Endothelial cell (in vitro differentiated cells): ENCODE measurements at places on chromosomes 16 and 17.

DNA sequence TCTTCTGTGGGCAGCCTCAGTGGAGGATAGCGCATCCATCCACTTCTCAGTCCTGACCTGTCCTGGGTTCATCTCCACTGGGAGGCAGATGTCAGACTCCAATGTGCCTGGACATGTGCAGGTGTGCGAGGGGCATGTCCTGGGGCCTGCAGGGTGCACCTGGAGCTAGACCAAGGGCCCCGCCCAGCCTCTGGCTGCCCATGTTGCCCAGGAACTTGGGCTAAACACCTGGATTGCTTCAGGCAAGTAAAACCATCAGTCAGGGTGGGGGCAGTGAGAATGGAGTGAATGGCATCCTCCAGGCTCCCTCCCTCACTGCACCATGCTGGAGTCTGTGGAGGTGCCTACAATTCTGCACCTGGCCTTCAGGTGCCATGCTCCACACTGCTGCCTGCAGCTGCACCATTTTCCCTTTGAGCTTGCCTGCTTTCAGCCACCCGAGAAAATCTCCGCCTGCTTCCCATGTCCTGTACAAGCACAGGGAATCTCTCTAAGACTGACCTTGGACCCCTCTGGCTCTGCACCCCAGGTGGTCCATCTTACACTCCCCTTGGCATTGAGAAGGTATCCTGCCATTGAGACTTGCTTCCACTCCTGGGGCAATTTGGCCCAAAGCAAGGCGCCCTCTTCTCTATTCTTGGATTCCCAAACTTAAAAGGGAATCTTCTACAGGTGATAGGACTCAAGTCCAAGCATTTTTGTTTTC, 2.1 kb upstream of the MFSD6L start:
- no peak for DNase-seq

DNA sequence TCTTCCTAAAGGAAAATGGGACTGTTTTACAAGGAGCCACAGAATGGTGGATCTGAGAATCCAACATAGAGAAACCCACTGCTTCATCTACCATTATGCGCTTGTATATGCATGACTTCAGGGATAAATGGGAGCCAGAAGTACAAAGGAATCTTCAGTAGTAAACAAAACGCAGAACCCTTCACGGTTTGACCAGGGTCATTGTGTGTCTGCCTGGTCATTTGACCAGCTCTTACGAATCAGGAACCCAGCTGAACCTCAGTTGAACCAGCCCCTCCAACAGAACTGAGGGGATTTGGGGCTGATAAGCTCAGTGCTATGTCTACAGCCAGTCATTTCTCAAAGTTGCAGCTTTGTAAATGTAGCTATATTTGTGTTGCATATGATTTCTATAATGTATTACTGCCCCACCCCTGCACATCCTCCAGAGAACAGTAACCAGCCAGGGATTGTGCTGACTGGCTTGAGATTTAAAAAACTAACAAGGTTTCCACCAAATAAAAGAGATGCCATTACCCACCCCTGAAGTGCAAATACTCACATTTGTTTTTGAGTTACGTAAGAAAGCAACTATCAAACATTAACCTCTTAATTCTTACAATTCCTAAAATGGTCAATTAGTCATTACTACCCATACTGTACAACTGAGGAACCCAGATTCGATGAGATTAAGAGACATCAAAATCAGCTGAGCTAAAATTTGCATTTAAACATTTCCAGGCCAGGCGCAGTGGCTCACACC, 6.3 kb downstream of the CMTM4 start:
- no peak for DNase-seq

DNA sequence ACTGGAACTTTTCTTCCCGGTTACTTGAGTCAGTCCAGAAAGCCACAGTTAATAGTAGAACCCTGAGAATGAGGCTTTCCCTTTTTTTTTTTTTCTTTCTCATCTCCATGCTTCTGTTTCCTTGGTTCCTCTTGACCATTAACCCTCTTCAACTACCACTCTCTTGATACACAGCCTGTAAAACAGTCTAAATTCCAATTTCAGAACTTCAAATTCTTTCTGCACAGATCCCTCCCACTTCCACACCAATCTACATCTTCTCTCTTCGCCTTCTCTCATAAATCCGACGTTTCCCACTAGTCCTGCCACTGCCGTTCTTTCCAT, 588 bp downstream of the METTL16 start:
- DNase-seq, result no peak

- DNase-seq, result no peak
These were observed 36.4 kb downstream of the PSME3IP1 start for GRCh38 chr16:57149391-57149790.

DNA sequence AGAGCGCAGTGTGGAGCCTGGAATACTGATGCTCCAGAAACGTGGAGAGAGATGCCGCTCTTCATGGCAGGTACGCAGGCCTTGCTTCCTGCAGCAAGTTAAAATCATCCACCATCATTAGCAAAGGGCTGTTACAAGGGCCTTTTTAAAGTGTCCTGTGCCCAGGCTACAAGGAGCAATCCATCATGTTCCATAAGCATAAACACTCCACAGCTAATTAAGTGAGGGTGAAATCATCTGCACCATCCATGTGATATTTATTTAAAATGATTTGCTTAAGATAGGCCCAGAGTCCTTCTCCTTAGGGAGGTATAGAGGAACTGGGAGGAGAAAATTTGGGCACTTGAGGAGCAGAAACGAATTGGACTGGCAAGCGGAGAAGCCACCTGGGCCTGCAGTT, 372.1 kb downstream of the XYLT1 start:
- no peak for DNase-seq

DNA sequence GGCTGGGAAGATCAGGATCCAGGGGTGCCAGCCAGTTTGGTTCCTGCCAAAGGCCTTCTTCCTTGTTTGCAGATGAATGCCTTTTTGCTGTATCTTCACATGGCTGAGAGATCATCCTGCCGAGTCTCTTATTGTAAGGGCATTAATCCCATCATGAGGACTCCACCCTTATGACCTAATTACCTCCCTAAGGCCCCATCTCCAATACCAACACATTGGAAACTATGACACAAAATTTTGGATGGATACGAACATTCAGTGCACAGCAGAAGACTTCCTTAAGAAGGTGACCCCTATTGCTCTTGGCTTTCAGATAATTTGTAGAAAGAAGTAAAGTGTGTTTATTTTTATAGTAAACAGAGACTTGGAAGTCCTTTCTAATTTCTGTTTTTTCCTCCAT, 1164.7 kb upstream of the CDH8 start:
- no peak for DNase-seq

- no peak for DNase-seq
These were observed 19.5 kb upstream of the MSI2 start for GRCh38 chr17:57236686-57237299.

DNA sequence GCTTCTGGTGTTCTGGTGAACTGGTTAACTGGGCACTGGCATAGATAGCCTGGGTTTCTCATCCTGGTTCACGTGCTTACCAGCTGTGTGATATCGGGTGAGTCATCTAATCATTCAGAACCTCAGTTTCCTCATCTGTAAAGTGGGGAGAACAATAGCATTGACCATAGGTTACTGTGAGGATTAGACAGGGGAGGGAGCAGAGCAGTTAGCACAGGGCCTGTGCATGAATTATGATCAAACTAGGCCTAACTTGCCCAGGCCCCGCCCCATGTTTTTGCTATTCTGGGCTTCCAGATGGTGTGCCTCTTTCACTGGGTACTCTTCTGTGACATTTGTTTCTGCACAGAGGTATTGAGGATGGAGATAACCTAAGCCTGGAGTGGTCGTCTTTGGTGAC, 4.6 kb upstream of the KLHL36 start:
- DNase-seq, result no peak

- no peak for DNase-seq
These were observed 17.2 kb upstream of the CLEC18C start for GRCh38 chr16:70156207-70156978.

DNA sequence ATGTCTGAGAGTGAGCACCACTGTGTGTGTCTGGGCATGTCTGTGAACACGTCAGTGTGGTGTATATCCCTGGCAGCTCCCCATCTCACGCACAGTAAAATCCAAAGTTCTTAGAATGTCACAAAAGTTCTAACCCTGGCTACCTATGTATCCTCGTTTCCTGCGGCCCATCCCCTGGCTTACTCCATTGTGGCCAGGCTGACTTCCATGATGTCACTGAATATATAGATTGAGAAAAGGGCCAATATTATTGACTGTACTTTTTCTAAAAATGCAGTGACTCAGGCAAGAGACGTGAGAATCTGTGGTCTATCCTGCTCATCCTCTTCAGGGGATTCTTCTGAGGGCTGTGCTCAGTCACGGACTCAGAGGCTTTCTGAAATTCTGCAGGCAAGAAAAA, 963 bp upstream of the METTL22 start:
- no peak for DNase-seq

DNA sequence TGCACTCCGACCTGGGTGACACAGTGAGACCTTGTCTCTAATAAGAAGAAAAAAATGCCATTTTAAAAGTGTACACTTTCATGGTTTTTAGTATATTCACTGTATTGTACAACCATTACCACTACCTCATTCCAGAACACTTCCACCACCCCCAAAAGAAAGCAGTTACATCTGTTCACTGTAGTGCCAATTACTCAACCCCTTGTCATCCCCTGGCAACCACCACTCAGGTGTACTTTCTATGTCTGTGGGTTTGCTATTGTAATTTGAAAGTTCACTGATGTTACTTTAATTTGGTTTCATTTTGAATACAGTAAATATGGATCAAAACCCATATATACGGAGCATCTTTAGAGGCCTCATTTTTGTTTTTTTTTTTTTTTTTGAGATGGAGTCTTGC, 6.1 kb downstream of the ZG16 start:
- DNase-seq, result no peak

GRCh38 chr16:50498431-50499155, 49.6 kb upstream of the NKD1 start:
- no peak for DNase-seq

GRCh38 chr16:30539000-30539964, 4.6 kb upstream of the ZNF747 start:
- DNase-seq, result no peak

- DNase-seq, result no peak
These were observed 575.9 kb downstream of the WWOX start for GRCh38 chr16:78675312-78675711.

DNA sequence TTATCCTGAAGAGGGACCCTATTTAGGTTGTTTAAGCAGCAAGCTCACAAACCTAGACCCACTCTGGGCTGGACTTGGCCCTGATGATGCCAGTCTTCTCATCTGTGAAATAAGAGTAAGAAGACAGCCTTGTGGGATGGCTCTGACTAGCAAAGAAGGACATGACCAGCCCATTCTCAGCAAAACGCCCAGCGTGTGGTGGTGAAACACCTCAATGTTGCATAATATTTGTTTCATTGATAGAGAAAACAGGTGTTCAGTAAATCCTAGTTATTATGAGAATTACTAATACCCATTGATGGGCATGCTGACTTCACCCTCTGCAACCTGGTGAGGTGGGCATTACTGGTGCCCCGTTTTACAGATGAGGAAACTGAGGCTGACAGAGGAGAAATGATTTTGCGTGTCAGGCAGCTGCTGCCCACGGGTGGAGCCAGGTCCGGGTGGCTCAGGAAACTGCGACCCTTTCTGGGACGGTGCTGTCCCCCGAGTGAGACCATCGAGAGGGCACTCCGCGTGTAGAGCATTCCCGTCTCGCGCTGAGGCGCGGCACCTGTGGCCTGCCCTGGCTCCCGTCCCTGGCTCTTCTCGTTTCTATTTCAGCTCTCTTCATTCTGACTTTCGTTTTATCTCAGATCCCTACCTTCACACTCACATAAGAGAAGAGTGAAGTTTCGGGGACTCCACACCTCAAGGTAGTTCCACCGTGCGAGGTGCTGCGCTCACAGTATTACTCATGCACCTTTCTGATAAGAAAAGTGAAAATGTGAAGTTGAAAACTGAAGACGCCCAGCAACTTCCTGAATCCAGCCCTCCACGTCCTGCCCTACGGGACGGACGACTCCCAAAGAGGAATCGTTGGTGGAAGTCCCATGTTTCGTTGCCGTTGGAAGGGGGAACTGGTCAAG, 48.5 kb downstream of the IRF8 start:
- no peak for DNase-seq

- no peak for DNase-seq
These were observed 583.6 kb upstream of the CDH5 start for GRCh38 chr16:65782611-65783600.

GRCh38 chr16:18833707-18834505, 32.6 kb upstream of the ARL6IP1 start:
- no peak for DNase-seq

GRCh38 chr17:80372456-80372855, 42.5 kb upstream of the ENDOV start:
- no peak for DNase-seq

GRCh38 chr17:76138234-76138895, 2.7 kb downstream of the FOXJ1 start:
- DNase-seq, result no peak
